IPS DF 6.9 (cell line): ENCODE measurements at places on chromosomes 3 and 15.

GRCh38 chr3:64440498-64440897 lies 215.2 kb upstream of the PRICKLE2 start:
- no peak for DNase-seq

DNA sequence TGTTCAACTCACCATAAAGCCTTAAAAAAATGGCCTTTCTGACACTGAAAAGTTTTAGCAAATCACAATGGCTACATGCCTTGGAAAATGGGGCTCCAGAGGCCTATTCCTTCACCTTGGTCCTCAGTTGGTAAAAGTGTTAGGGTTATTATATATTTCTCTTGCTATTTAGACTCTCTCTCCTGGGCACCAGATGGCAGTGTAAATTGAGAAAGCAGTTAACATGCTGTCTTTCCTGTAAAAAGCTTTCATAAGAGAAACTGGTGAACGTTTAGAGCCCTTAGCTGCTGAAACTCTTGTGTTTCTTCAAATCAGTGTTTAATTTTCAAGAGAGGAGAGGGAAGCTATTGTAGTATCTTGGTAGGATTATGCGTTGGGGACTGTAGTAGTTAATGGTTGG lies 89.9 kb downstream of the LRTM1 start:
- no peak for DNase-seq

DNA sequence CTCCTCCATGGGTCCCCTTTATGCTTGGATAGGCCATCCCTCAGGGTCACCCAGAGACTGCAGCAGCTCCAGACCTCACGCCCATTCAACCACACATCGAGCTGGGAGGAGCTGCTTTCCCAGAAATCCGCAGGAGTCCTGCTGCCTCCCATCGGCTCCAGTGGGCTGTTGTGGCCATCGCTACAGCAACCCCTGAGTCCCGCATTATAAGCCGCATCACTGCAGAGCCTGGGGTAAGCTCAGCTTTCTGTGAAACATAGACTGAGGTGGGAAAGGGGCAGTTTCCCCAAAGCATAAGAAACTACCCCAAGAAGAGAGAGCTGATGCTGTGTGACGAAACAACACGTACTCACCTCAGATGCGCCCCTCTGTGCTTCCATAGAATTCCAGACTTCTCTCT lies 35.7 kb downstream of the MRPL46 start:
- no peak for DNase-seq

- DNase-seq = no peak
Observed at GRCh38 chr3:16151109-16151508, 23.4 kb upstream of the GALNT15 start.

GRCh38 chr15:36753173-36753572 lies 173.7 kb downstream of the CDIN1 start:
- peak; percentile 25 for DNase-seq
